ENCODE measurements at places on chromosomes 11 and 22. TPM values are rescaled to one million over a fixed set of nuclear protein-coding genes. Genes with fewer than 3 reads are reported as not detected.

The CRYAB gene
- 0.85 TPM for total RNA-seq

The GAB4 gene
- total RNA-seq: not detected

The MRGPRX3 gene
- 2.4 TPM for total RNA-seq

The BUD13 gene
- 12.0 TPM for total RNA-seq

The APLNR gene
- not detected for total RNA-seq

The TRIM48 gene
- not detected for total RNA-seq

The MICALL1 gene
- total RNA-seq: 190 TPM

The MPZL2 gene
- total RNA-seq: 106 TPM

The SLC22A12 gene
- total RNA-seq: not detected

The IGLL5 gene
- not detected for total RNA-seq

The TCN2 gene
- total RNA-seq: 4.0 TPM

The FOSL1 gene
- total RNA-seq: 7.0 TPM

The PATE4 gene
- total RNA-seq: not detected

The ASRGL1 gene
- 1.9 TPM for total RNA-seq

The FDXACB1 gene
- 2.3 TPM for total RNA-seq

The PDE2A gene
- total RNA-seq: 3.8 TPM

The CACNA1I gene
- not detected for total RNA-seq

The SLC35C1 gene
- total RNA-seq: 9.2 TPM

The MS4A2 gene
- total RNA-seq: not detected

The KCNE3 gene
- not detected for total RNA-seq
